Stimulated activated CD4-positive, alpha-beta T cell treated with anti-CD3 and anti-CD28 coated beads, Interleukin-15, amount 100 ng/mL, for 48 hours (primary cell): ENCODE measurements at places on chromosomes 2 and 18.

- DNase-seq = no peak
These were observed 3.7 kb downstream of the BCL2 start for GRCh38 chr18:63315876-63316275.

- DNase-seq = no peak
These were observed 96.4 kb upstream of the DNER start for GRCh38 chr2:229810786-229811185.

- peak; percentile 45 for DNase-seq
These were observed 260.2 kb upstream of the TRIB2 start for GRCh38 chr2:12456293-12457106.

DNA sequence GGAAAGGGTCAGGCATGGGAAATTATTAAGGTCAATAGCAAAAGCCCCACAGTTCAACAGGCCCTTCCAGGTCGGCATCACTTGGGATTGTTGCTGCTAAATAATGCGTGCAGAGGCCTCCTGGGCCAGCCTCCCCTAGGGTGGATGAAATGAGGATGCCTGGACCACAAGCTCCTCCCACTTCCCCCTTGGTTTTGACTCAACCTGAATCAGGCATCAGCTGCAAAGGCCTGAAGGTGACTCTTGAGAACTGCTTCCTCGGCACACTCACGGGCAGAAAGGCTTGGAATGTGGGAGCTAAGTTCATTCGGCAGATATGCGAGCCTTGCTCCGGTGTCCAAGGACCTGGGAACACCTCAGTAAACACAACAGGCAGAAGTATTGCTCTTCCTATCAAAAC lies 69.3 kb downstream of the MBP start:
- peak; percentile 68 for DNase-seq

GRCh38 chr2:107428781-107429180 lies 397.9 kb upstream of the RGPD4 start:
- no peak for DNase-seq

- DNase-seq = no peak
These were observed 72.8 kb downstream of the AQP4 start for GRCh38 chr18:26792661-26793060.

DNA sequence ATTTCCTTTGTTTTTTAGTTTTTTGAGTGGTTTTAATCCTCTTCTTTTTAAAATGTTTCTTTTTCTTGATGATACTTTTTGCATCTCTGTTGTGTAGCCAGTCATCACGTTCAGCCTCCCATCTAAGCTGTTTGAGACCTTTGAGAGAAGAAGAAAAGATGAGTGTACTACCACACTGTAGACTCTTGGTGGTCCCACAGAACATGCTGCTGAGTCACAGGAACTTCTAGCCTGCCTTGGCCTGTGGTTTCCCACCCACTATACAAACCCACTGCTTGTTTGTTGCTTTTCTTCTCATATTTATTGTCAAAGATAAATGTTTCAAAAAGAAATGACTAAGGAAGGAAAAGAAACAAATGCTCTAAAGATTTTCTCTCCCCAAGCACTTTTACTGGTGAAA lies 5.5 kb downstream of the CEBPZOS start:
- no peak for DNase-seq

- no peak for DNase-seq
These were observed 31.1 kb downstream of the UGP2 start for GRCh38 chr2:63872571-63873328.

- DNase-seq = no peak
These were observed 191.5 kb upstream of the SALL3 start for GRCh38 chr18:78788161-78788560.
